ENCODE measurements at places on chromosomes 4 and X. TPM values are rescaled to one million over a fixed set of nuclear protein-coding genes. Genes with fewer than 3 reads are reported as not detected.

Gene EGF
- 1.6 TPM for total RNA-seq

Gene ELF4
- total RNA-seq, result 24.2 TPM

Gene CISD2
- 34.9 TPM for total RNA-seq

Gene PCDH7
- 1.8 TPM for total RNA-seq

Gene MRFAP1L1
- 31.7 TPM for total RNA-seq

Gene OTUD6A
- not detected for total RNA-seq

Gene TEX11
- not detected for total RNA-seq

GRCh38 chrX:120015145-120016067 lies 62.1 kb downstream of the RHOXF2B start:
- H3K27ac ChIP-seq, result peak overlapping the region; percentile 37
- H3K4me1 ChIP-seq, result peaks cover 13% of the 10 kb centered on the region
- H3K4me3 ChIP-seq, result peak overlapping the region; percentile 79
- peaks cover 44% of the 10 kb centered on the region for H3K27me3 ChIP-seq

- H3K4me3 ChIP-seq, result no peak overlapping the region
- H3K36me3 ChIP-seq, result no peaks in the 10 kb centered on the region
- H3K27me3 ChIP-seq, result no peaks in the 10 kb centered on the region
- no peak overlapping the region for H3K27ac ChIP-seq
These were observed 48.3 kb downstream of the CD99L2 start for GRCh38 chrX:150849996-150850720.

DNA sequence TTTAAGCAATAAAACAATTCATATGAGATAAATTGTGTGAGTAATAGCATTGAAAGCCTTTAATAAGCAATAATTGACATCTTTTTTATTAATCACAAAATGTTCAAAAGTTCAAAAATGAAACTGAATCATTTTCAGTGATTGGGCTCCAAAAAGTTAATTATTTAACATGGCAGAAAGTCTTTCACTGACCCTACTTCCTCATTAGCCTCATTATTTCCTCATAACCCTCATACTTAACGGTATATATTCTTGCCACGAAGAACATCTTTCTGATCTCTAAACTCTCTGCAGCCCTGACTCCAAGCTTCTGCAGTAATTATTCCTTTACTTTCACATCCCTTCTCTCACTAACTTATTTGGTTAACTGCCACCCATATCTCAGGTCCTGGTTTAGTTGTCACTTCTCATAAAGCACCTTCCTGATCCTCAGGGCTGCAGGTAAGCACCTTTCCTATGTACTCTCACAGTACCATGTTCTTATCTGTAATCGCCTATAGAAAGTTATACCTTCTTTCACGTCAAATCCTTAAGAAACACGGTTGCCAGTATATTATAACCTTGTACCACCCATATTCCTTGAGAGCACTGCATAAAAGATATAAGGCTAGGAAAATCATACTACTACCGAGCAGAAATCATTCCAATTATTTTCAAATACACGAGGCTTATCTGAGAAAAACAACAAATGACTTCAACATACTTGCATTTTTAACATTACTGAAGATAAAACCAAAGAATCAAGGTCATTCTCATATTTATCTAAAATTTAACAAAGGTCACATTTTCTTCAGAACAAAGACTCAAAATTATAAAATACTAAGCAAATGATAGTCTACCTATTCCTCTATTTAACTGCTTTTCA lies 72.2 kb downstream of the PPP3CA start:
- peak overlapping the region; percentile 70 for H3K27ac ChIP-seq
- H3K4me1 ChIP-seq, result peaks cover 62% of the 10 kb centered on the region
- H3K4me3 ChIP-seq, result peak overlapping the region; percentile 46
- no peak for DNase-seq

GRCh38 chr4:13159041-13159620 lies 325.0 kb downstream of the RAB28 start:
- no peaks in the 10 kb centered on the region for H3K36me3 ChIP-seq
- no peak overlapping the region for H3K27ac ChIP-seq
- no peak for DNase-seq
- no peak overlapping the region for H3K4me3 ChIP-seq

GRCh38 chr4:139315221-139315675 lies 13.0 kb upstream of the NDUFC1 start:
- H3K4me1 ChIP-seq, result peaks cover 24% of the 10 kb centered on the region
- H3K27ac ChIP-seq, result no peak overlapping the region
- DNase-seq, result no peak
- H3K4me3 ChIP-seq, result no peak overlapping the region
- H3K36me3 ChIP-seq, result peaks cover 4% of the 10 kb centered on the region
- no peaks in the 10 kb centered on the region for H3K27me3 ChIP-seq

GRCh38 chr4:97662133-97662532 lies 481.1 kb downstream of the STPG2 start:
- no peaks in the 10 kb centered on the region for H3K36me3 ChIP-seq
- no peaks in the 10 kb centered on the region for H3K4me1 ChIP-seq
- DNase-seq, result no peak
- H3K27me3 ChIP-seq, result no peaks in the 10 kb centered on the region
